ENCODE measurements at places on chromosomes 4 and X. TPM values are rescaled to one million over a fixed set of nuclear protein-coding genes. Genes with fewer than 3 reads are reported as not detected.

USP26 gene
- total RNA-seq = not detected

USP17L27 gene
- total RNA-seq = not detected

IBSP gene
- not detected for total RNA-seq

KCNE5 gene
- total RNA-seq = 0.09 TPM

HSFX3 gene
- total RNA-seq = not detected

IGFBP7 gene
- total RNA-seq = 483 TPM

NSDHL gene
- total RNA-seq = 16.7 TPM

PHOX2B gene
- not detected for total RNA-seq

PDLIM3 gene
- total RNA-seq = 17.1 TPM

TRIM60 gene
- total RNA-seq = not detected

CT55 gene
- not detected for total RNA-seq

PDZD4 gene
- total RNA-seq = 0.09 TPM

VSIG4 gene
- total RNA-seq = not detected

EDNRA gene
- 5.0 TPM for total RNA-seq

FAM236B gene
- total RNA-seq = not detected

GYPB gene
- not detected for total RNA-seq

MAGEH1 gene
- 22.4 TPM for total RNA-seq

F8A3 gene
- total RNA-seq = 1.3 TPM

HAND2 gene
- total RNA-seq = 1.7 TPM

FAM47A gene
- not detected for total RNA-seq

GPR119 gene
- not detected for total RNA-seq

PTPN13 gene
- total RNA-seq = 1.9 TPM

RENBP gene
- total RNA-seq = 2.1 TPM

GRID2 gene
- not detected for total RNA-seq

TENM3 gene
- 22.7 TPM for total RNA-seq

AR gene
- total RNA-seq = 0.75 TPM

ZNF157 gene
- not detected for total RNA-seq

PRSS12 gene
- 0.56 TPM for total RNA-seq

PLAC8 gene
- 0.09 TPM for total RNA-seq

AMTN gene
- 0.09 TPM for total RNA-seq

GLRB gene
- 5.1 TPM for total RNA-seq

OFD1 gene
- total RNA-seq = 7.2 TPM

HERC5 gene
- 0.63 TPM for total RNA-seq

NPFFR2 gene
- total RNA-seq = 0.66 TPM

ALG13 gene
- 53.8 TPM for total RNA-seq

PAGE3 gene
- total RNA-seq = not detected

Measured in endothelial cell of coronary artery (primary cell).